Bronchial epithelial cell (primary cell): ENCODE measurements at places on chromosomes 1 and 21. TPM values are rescaled to one million over a fixed set of nuclear protein-coding genes. Genes with fewer than 3 reads are reported as not detected.

Gene LRRC3
- under 0.01 and 0.38 TPM in 2 replicates for total RNA-seq

Gene AQP10
- 0.13 TPM in 1 of 2 replicates, not detected in the other for total RNA-seq

Gene TNFRSF14
- 10.4 and 11.1 TPM in 2 replicates for total RNA-seq

Gene GPA33
- not detected in 2 replicates for total RNA-seq

Gene SPRR5
- not detected in 2 replicates for total RNA-seq
